ENCODE measurements at places on chromosomes 12 and 14.

DNA sequence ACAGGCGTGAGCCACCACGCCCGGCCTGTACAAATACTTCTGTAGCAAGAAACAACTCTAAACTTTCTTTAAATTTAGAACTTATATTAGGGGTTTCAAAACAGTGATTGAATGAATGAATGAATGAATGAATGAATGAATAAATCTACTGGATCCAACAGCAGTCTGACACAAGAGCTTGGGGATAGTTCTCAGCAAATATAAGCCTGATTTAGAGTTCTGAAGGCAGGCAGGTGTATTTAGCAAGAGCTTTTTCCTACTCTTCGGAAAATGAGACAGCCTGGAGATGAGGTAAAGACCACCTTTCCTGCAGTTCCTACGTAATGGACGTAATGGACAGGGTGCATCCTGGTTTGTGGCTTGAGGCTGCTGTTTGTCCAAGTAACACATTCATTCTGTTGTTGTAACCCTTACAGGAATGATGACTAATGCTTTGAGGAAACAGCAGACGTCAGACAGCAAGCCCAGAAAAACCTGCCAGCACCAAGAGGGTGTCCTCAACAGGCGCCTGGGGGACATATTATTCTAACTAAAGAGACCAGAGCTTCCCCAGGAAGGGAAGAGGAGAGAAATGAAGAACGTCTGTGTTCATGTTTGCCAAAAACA, 277.4 kb upstream of the SOX5 start:
- DNase-seq: no peak

DNA sequence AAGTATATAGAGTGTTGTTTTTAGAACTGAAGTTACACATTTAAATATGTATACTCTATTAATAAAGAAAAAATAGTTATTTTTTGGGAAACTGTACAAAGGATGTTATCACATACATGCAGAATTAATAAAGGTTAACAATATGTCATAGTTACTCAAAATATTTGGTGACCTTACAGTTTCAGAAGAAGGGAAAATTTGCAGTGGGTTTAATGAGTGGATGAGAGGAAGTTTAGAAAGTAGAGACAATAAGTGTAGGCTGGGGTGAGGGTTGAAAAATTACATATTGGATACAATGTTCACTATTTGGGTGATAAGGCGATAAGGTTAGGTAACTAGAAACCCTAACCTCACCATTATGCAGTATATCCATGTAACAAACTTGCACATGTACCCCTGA, 13.5 kb downstream of the WNK1 start:
- DNase-seq: no peak

- DNase-seq: no peak
These were observed 55.8 kb downstream of the GALNT4 start for GRCh38 chr12:89468648-89469326.

DNA sequence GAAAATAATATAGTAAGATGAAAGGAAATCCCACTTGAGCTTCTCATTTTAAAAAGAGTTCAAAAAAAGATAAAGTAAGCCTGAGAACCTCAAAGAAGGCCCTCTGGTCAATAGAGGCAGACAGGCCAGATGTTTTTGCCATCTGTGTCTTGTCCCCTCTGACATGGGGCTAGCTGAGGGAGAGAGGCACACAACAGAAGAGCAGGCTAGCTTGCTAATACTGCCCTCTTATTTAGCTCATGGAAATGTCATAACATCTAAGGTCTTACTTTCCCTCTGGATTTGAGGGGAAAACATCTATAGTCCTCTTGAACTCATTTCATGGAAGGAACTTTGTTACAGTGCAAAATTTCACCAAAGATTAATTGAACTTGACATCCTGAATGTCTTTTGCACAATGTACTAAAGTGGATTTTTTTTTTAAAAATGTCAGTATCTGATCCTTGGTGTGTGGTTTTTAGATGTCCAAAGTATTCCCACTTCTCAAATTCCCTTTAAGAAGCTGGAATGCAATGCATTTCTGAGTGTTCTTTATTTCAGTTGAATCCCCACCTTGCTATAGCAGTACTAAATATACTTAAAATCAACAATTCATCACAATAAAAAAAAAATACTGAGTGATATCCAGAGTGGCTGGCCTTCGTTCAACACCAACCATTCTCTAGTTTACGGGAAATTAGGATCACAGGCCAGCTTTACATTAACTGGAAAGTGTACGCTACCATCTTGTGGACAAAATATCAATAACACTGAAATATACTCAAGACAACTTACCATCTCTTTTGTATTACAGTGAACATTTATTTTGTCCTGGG, 176.7 kb downstream of the PAH start:
- DNase-seq: peak; percentile 2

- no peak for DNase-seq
These were observed 12.5 kb downstream of the C1R start for GRCh38 chr12:7079826-7080125.

- no peak for DNase-seq
These were observed 158.4 kb upstream of the IGF1 start for GRCh38 chr12:102638777-102639176.

DNA sequence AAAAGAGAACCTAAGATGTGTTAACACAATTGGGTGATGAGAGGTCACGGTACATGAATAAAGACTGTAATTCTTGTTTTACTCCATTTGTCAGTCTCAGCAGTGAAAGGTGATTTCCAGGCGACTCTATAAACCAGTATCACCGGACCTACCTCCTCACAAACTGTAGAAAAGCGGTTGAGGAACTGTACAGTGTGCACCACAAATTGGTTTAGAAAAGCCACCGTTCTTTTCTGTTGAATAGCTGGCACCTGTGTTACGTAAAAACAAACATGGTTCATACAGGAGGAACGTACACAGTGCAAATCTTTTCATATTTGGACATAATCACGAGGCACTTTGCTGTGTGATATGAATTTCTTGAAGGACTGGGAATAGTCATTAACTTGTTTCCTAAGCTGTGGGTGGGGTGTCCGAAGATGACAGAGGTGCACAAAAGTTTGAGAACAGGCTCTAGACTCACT, 663 bp downstream of the WASHC3 start:
- DNase-seq: no peak

GRCh38 chr14:92704036-92704804, 44.2 kb downstream of the LGMN start:
- no peak for DNase-seq

GRCh38 chr14:69698572-69698971, 68.4 kb upstream of the SRSF5 start:
- DNase-seq: no peak

DNA sequence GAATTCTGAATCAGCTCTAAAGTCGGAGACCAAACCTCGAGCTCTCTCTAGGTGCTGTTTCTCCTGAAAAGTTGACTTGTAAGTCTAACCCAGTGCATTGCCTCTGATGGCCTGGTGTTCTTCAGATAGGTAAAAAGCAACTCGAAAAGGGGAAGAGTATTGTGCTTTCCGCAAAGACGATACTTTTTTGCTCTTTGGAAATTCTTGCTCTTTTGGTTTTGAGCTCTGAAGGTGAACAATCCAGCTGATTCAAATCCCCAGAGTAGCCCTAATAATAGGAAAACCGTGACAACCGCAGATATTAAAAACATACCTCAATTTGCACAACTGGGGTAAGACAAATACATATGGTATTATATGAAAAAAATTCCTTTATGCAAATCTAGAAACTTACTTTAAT, 447.4 kb downstream of the RAD51B start:
- no peak for DNase-seq

DNA sequence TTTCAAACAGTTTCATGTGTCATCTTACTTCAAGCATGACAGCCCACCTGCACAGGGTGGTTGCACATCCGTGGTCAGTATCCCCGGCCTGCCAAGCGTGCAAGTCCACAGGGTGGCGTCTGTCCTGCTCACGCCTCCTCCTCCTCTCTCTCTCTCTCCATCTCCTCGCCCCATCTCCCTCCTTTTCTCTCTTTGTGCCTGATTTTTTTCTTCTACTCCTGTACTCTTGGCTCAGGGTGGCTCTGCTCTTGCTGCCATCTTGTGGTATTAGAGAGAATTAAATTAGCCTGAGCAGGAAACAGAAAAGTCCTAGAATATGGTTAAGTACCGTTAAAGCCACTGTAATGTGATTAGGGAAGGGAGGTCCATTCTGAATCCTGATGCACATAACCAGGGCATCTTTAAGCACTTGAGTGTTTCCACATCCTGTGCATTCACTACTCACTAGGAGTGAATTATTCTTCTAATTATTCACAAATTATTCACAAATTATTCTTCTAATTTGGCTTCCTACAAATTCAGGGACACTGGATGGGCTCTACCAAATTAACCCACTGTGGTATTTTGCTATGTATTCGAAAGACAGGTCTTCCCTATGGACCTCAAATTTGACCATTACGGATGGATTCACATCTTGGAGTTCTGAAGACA, 25.5 kb upstream of the DTX1 start:
- DNase-seq: peak; percentile 70
